ENCODE measurements at places on chromosomes 11 and 22.

DNA sequence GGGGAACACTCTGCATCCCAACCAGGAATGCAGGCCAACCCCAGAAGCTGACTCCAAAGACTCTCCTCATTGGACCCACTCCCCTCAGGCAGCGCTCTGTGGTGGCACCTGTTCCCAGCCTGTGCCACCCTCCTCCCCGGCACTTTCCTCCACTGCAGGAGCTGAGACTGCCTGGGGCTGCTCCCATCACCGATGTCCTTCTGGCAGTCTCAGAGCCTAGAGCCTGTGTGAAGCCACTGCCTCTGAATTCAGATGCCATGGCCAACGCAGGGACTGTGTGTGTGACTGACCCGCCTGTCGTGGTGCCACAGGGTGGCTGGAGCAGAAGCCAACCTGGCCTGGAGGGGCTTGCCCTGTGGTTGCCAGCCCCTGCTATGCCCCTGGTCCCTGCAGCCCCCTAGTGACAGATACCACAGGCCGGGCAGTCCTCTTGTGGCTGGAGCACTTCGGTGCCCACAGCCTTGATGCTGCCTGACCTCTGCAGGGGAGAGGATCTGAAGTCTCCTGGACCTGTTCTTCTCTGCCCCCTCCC lies 43.2 kb downstream of the TBX1 start:
- DNase-seq, result no peak

DNA sequence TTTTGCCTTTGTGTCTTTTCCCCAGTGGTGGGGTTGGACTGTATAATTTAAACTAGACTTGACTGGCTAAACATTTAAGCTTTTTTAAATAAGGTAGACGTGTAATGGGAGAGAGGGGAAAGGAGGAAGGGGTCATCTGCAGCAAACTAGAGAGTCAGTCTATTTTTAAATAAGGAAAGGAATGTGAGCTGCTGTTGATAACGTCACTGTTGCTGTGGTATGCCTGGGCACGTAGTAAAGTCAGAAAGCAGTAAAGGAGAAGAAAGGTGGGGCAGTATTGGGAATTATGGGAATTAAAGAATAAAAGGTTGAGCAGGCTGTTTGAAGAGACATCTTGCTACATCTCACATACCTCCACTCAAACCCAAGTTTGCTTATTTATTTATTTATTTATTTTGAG lies 80.4 kb upstream of the FSHB start:
- DNase-seq, result no peak

GRCh38 chr11:12506404-12506921 lies 129.1 kb downstream of the PARVA start:
- no peak for DNase-seq

- no peak for DNase-seq
Observed at GRCh38 chr11:9605742-9606141, 32.3 kb downstream of the WEE1 start.

GRCh38 chr11:132718711-132719671 lies 813.3 kb downstream of the OPCML start:
- DNase-seq, result no peak

All from hypothalamus (tissue), 51 donors.